ENCODE measurements at places on chromosomes 13 and 19.

- DNase-seq: no peak
These were observed 185.6 kb upstream of the STARD13 start for GRCh38 chr13:33471204-33471603.

- DNase-seq: no peak
These were observed 84.0 kb downstream of the ALOX5AP start for GRCh38 chr13:30819136-30819888.

- peak; percentile 69 for DNase-seq
These were observed 33.1 kb downstream of the PPP1R37 start for GRCh38 chr19:45125975-45126493.

- no peak for DNase-seq
These were observed 2.2 kb downstream of the ZNF100 start for GRCh38 chr19:21765151-21765550.

- DNase-seq: no peak
These were observed 109.9 kb downstream of the FRY start for GRCh38 chr13:32141462-32141861.

GRCh38 chr13:60019119-60019993 is 144.4 kb downstream of the DIAPH3 start:
- DNase-seq: no peak

DNA sequence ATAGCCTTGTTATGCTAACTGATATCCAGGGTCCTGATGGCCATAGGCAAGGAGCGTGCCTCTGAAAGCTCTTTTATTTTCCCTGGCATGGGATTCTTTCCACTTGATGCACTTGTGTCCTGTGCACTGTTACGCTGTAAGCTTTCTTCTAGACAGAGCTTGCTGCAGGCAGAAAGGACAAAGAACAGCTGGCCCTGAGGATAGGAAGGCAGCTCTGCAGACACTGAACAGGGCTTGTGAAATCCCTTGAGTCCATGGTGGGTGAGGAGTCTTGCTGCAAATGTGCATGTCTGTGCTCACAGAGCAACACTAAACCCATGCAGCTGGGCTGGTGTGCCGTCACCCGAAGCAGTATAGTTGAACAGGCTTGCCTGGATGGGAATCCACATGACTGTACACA is 126.6 kb downstream of the AKAP11 start:
- no peak for DNase-seq

- DNase-seq: no peak
These were observed 176.2 kb downstream of the RFC3 start for GRCh38 chr13:33994198-33994597.

- no peak for DNase-seq
These were observed 54.6 kb downstream of the LACC1 start for GRCh38 chr13:43934273-43934672.

DNA sequence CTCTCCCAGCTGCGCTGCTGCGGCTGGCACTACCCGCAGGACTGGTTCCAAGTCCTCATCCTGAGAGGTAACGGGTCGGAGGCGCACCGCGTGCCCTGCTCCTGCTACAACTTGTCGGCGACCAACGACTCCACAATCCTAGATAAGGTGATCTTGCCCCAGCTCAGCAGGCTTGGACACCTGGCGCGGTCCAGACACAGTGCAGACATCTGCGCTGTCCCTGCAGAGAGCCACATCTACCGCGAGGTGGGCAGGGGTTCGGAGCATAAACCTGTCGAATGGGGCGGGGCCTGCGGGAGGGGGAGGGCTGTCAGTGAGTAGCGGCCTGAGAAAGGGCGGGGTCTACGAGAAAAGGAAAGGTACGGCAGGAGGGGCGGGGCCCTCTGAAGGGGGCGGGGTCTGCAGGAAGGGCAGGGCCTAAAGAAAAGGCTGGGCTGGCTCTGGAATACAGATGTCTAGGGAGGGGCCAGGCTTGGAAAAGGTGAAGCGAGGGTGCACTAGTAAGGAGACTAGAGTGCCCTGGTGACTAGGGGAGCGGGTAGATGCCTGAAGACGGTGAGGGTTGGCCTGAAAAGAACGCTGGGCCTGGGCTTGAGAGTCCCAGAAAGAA is 3.6 kb downstream of the CD37 start:
- peak; percentile 88 for DNase-seq

DNA sequence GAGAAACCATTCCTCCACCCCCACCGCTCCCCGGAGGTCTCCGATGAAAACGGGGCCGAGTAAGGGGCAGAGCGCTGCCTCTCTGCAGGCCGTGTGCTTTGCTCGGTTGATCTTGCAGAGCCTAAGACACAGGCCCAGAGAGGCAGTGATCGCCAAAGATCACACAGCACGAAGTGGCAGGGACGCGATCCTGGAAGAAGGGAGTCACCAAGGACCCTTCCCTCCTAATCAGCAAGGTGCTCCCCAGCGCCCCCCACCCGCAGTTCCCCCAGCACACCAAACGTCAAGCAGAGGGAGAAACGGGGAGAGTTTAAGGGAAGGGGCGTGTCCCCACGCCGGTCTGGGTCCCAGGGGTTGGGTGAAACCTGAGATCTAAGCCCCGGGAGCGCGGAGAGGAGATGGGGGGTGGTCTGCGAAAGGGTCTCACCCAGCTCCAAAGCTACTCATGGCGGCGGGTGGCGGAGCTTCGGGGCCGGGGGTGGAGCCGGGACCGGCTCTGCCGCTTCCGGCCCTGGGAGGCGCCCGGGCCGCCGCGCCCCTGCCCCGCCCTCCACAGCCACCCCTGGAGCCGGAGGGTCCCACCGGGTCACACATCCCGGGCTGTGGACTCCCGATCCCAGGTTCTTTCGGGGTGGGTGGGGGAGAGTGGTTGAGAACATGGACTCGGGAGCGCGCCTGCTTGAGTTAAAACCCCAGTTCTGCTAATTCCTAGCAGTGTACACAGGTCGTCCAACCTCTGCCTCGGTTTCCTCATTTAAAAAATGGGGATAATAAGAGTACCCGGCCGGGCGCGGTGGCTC is at the start of gene EML2:
Gene EML2 (minus strand): TSS at position 468 of the 800 bp plus-strand sequence. CDS start 21 bp downstream, at position 447.
- peak; percentile 48 for DNase-seq

GRCh38 chr19:33191501-33191900 is 2.6 kb upstream of the LRP3 start:
- no peak for DNase-seq

DNA sequence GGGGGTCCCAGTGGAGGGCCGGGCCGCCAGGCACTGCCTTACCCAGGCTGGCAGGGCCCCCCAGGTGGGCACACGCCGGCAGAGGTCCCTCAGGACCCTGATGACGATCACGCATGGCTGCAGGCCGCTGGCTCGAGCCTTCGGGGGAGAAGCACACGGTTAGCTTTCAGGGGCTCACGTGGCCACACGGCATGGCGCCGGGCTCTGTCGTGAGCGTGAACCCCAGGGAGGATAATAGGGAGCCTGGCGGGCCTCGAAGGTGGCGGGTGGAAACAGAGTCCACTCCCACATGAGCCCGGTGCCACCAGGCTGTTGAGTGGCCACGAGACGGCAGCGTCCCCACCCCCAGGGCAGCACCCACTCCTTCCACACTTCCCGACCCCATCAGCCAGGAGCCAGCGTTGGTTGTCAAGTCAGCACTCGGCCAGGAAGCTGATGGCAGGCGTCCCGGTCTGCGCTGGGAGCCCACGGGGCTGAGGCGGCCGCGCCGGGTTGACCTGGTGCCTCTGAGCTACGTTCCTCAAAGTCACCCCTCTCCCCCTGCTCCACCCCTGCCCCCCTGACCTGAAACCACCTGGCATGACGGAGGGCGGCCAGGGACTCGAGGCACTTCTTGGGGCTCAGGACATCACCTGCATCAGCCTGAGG is 24.7 kb upstream of the MATK start:
- no peak for DNase-seq

Data from progenitor cell of endocrine pancreas (in vitro differentiated cells).